ENCODE measurements at places on chromosomes 3 and 15.

DNA sequence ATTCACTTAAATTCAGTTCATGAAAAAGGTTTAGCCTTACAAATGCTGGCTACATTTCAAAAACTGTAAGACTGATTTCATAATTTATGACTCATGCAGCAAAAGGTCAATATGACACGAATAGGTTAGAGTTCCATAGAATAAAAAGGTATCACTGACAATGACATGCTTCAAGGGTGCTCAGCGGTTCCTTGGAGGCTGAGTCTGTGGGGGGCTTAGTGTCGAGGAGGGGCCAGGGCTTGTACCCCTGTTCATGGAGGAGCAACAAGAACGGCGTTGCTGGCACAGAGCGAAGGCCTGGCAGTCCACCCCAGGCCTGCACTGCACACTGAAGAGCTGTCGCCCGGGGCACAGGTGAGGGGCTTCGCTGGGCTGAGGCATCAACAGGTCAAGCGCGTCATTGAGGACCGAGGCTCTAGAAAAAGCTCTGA is 174.2 kb downstream of the NR1D2 start:
- DNase-seq: no peak

DNA sequence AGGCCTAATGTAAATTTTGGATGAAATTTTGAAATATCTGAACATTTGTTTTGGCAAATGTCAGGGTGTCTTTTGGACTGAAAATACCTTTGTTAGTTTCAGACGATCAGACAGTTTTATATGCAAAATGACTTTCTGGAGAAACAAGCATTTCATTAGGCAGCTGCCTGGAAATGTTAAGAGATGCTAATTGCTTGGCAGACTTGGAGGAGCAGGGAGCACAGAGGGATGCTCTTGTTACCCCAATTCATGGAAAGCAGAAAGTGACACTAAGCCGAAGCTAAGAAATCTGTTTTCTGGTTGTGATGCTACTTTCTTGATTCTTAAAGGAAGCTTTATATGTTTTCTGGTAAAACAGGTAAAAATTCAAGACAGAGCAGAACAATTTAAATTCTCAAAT is 204.3 kb upstream of the GBE1 start:
- DNase-seq: no peak

- DNase-seq: peak; percentile 78
Observed at GRCh38 chr3:54424292-54424691, 301.9 kb downstream of the CACNA2D3 start.

DNA sequence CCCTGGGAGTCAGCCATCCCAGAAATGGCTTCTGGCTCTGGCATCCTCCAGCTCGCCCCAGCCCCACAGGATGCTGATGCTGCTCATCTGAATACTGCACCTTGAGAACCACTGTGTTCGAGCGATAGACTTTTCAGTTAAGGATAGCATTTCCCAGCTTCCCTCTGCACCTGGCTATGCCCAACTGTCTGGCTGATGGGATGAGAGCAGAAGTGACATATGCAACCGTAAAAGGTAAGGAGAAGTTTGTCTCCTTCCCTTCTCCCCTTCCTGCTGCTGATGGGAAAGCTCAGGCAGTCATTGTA is 9.7 kb upstream of the HHATL start:
- no peak for DNase-seq
